ENCODE measurements at places on chromosomes 2 and 18.

GRCh38 chr2:118014492-118014824, 588 bp upstream of the CCDC93 start:
- DNase-seq, result no peak

DNA sequence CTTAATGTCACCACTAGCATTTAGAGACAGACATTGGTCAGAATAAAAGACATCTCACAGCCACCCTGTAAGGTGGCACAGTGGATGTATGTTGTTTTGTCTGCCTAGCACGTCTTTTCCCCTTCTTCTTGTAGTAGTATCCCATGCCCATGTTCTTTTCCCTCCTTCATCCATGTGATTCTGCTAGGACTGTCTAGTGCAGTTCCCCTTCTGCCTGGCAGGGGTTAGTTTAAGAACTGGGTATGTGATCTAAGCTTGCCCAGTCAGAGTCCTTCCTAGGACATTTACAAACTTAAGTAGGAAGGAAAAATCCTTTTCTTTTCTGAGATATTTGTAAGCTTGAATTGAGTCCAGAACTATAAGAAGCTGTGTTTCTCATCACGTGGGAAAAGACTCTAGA, 172.3 kb downstream of the BABAM2 start:
- DNase-seq, result no peak

DNA sequence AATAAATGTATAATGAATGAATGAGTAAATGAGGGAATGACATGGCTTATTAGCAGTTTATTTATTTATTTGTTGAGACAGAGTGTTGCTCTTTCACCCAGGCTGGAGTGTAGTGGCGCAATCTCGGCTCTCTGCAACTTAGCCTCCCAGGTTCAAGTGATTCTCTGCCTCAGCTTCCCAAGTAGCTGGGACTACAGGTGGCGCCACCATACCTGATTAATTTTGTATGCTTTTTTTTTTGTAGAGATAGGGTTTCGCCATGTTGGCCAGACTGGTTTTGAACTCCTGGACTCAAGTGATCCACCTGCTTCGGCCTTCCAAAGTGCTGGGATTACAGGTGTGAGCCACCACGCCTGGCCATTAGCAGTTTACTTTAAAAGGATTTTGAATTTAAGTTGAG, 100.3 kb upstream of the CAVIN2 start:
- no peak for DNase-seq

GRCh38 chr2:24745825-24746224, 47.4 kb downstream of the PTRHD1 start:
- DNase-seq, result no peak

DNA sequence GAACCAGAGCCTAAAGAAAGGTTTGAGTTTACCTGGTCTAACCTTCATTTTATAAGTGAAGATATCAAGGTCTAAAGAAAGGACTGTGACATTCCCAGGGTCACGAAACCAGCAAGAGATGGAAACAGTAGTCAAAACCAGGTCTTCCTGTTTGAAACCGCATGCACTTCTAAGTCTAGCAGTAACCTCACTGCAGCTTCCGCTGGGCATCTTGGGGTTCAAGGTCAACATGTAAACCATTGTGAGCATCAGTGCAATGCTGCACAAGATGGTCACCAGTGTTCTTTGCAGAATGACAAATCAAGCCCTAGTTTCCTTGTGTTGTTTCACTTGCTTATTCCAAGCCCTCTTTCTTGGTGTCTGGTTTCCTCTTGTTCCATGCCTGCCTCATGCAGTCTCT, 292.9 kb upstream of the MEX3C start:
- no peak for DNase-seq

DNA sequence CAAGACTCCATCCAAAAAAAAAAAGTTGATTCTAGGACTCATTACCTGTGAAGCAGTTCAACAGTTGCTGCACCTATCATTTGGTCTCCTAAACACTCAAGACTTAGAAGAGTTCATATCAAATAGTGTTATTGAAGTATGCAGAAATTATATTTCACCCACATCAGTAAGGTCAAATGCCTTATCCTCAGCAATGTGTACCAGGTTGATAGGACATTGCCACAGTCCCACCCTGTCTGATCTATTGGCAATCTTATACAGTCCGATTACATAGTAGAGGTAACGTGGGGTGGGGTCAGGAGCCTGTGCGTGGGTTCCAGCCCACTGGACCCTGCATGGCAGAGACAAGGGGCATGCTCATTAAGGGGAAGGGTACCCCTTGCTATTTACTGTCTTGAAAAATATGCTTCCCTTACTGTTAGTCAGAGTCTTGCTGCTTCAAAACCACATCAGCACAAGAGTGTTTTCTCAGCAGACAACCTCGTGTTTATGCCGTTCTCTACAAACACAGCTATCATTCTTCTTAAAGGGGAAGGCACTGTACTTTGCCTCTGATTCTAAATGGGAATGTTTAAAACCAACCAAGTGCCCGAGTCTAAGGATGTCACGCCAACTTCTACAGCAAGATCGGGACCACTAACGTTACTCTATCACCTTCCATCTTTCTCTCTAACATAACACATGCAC, 115.2 kb downstream of the MTCL1 start:
- DNase-seq, result no peak

- no peak for DNase-seq
Observed at GRCh38 chr2:215271446-215271845, 40.4 kb upstream of the ATIC start.

DNA sequence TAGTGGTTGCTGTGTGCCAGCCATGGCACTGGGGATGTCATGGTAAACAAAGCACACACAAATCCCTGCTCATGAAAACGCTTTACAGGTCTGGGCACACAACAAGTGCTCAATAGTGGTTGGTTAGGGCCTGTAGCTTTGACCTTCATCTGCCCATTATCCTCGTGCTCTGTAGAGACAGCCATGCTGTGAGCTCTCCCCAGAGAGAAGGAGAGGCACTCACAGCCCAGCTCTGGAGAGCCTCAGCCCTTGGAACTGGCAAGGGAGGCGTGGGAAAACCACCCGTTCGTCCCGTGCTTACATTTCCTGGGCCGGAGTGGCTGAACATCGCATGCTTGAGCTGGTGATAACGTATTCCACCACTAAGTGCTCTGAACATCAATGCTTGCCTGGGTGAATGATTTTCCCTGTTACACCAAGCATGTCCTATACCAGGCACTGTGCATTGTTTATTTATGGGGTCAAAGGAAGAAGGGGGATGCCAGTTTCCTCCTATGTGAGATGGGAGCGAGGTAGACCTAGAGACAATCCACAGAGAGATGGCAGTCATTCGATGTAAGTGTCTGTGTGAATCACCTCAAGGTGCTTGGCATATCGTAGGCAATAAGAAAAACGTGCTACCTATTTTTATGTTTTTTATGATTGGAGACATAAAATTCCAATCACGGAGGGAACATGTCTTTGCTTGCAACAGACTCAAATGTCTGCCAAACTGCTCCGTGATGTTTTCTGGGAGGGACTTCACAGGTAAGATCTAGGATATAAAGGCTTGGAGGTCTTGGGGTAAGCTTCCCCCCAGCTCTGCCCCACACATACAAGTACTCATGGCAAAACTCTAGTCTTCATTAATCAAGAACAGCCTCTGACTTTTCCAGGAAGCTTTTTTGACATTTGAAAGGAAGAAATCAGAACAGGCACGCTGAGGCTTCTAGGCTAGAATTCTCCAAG, 75.5 kb downstream of the DDX1 start:
- DNase-seq, result no peak

GRCh38 chr2:27315122-27315521, 6.9 kb upstream of the UCN start:
- no peak for DNase-seq

DNA sequence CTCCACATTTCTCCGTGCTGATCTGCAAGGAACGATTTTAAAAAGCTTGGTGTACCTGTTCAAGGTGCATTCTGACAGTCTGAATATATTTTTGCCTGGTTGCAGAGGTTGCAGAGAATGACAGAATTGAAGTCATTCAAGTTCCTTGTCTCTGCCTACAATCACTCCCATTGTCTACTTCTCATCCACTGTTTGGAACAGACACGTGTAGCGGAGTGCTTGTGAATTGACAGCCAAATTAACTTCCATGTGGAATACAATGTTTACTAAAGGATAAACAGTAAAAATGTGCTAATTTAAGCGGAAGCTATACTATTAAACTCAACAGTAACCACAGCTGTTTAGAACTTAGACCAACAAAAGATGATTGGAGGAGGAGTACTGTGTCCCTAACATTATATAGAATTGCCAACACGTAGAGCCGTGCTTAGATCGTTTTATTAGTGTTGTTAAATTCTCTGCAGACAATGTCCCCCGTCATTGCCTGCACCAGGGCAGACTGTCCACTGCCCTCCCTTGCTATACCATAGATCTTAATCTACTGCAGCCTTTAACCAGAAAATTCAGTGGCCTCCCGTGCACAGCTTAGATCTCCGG, 87.3 kb upstream of the ZCCHC2 start:
- no peak for DNase-seq

DNA sequence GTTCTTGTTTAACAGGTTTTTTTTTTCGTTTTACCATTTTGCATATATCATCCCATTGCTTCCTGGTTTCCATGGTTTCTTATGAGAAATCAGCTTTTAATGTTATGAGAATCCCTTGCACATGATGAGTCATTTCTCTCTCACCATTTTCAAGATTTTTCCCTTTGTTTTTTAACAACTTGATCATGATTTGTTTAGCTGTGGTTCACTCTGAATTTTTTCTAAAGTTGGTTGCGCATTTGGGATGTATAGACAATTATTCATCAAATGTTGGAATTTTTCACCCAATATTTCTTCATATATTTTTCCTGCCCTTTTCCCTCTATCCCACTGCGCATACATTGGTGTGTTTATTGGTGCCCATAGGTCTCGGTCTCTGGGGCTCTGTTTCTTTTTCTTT, 42.4 kb upstream of the BIN1 start:
- no peak for DNase-seq

DNA sequence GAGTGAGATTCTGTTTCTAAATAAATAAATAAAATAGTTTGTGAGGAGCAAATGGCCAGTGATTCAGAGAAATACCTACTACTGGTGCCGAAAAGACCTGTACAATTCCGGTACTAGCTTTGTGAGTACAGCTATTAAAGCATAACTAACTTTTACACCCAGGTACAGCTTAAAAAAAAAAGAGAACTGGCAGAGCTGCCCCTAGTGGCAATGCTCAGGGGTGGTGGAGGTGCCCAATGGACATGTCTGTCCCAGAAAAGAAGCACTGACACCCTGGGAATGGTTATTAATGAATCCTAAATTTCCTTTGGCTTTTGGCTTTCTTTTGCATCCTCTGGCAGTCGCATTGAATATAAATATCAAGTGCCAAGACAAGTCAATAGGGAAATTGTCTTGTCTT, 87.0 kb downstream of the LIPG start:
- DNase-seq, result no peak

- DNase-seq, result no peak
Observed at GRCh38 chr18:79849328-79850207, 51.8 kb downstream of the KCNG2 start.

- DNase-seq, result no peak
Observed at GRCh38 chr2:88693911-88694414, 2.5 kb downstream of the RPIA start.

DNA sequence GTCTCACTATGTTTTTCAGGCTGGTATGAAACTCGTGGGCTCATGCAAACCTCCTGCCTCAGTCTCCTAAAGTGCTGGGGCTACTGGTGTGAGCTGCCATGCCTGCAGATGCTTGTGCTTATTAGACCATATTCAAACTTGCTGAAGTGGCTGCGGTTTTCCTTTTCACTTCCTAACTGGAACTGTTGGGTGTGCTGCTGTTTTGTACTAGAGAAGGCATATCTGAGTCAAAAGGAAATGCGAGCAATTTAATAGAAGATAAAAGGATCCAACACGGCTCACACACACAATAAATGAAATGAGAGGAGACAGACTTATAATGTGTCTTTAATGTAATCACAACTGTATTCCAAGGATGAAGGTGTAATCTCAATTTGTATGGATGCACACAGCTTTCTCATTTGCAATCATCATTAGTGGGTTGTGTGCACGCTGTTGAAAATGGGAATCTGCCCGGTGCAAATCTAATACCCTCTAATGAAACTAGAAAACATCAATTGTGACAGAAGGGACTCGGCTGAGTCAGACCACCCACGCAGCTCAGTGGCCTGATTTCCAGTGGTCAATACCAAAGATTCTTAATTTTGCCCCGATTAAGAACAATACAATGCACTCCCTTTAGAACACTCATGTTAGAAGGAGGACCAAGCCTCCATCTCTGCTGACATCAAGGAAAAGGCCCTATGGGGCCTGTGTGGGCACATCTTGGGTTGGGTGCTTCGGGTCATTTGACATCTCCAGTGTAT, 532.7 kb downstream of the TDRD15 start:
- no peak for DNase-seq

DNA sequence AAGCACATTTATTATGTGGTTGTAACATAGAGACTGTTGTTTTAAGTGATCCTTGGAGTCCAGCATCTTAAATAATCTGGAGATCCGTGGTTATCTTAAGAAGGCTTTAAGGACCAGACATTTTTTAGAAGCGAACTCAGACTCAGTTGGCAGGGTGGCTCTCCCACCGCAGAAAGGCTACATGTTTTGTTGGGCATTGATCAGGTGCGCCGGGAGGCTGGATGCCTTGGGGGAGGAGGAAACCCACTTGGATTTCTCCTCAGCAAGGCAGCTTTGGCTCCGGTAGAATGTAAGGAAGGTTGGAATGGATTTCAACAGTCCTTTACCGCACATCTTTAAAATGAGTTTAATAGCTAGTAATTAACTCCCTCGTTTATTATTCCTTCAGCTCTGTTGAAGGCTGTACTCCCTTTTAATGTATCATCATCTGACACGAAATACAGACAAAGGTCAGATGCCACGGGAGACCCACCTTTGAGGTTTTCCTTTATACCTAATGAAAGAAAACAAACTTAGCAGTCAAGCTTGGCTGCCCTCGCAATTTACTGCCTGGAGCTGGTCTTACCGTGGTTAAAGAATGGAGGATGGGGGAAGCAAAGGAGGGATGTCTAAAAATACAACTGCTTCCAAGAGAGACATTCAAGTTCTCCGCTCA, 1.2 kb downstream of the TMEM200C start:
- DNase-seq, result no peak

DNA sequence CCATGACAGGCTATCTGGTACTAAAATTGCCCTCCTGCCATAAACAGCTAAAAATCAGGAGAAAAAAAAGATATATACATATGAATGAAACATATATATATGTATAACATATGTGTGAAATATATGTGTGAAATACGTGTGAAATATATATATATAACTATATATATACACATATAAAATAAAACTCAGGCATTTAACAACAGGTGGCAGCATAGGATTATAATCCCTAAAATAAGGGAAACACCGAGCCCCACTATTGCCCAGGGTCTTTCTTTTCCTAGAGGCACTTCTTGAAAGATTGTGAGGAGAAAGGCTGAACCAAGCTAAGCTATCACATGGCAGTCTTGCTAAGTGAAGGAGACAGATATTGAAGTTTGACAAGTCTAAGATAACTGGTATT, 65.9 kb upstream of the CYTIP start:
- no peak for DNase-seq

- DNase-seq, result no peak
Observed at GRCh38 chr2:188478724-188479123, 187.1 kb downstream of the GULP1 start.

DNA sequence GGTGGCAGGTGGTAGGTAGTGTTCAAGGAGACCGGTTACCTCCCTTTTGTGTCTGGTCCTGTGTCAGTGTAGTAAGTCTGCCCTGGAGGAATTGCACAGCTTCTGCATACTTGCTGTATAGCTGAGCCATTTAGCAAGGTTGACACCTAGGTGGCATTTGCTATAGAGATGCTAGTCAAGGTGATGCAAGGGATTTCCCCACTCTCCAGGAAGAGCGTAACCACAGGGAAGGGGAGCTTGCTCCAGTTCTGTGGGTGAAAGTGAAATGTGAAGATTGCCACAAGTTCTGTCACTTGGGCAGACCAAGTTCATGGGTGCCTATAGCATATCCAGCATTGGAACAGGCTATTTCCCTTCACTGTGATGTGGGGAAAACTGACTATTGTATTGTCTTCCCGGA, 28.1 kb downstream of the NAT8 start:
- no peak for DNase-seq

Data from activated T-helper 1 cell treated with anti-CD3 and anti-CD28 coated beads, Interleukin-2, amount 50 U/mL, for 16 hours (primary cell).